ENCODE measurements at places on chromosomes 4 and X.

- DNase-seq = no peak
These were observed 707.0 kb upstream of the GRID2 start for GRCh38 chr4:91596718-91597117.

DNA sequence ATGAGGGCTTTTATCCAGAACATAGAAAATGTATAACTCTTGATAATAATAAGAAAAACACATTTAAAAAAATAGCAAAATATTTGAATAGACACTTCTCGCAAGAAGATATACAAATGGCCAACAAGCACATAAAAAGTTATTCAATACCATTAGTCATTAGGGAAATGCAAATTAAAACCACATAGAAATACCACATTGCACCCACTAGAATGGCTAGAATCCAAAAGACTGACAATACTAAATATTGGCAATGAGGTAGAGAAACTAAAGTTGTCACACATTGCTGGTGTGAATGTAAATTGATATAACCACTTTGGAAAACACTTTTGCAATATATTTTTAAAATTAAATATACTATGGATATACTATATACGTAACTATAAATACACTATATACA is 754.3 kb upstream of the MAGEB2 start:
- DNase-seq = no peak

- no peak for DNase-seq
These were observed 8.9 kb downstream of the MSANTD1 start for GRCh38 chr4:3257556-3258482.

- DNase-seq = no peak
These were observed 177.1 kb downstream of the RBMX2 start for GRCh38 chrX:130578906-130579305.
